Left renal pelvis (tissue), 4 donors: ENCODE measurements at places on chromosomes 2 and 18. TPM values are rescaled to one million over a fixed set of nuclear protein-coding genes. Genes with fewer than 3 reads are reported as not detected.

Gene RRM2
- 58.4 TPM for polyA plus RNA-seq

Gene IL37
- polyA plus RNA-seq: not detected

Gene ALLC
- polyA plus RNA-seq: not detected

Gene CNTNAP5
- polyA plus RNA-seq: 0.06 TPM

Gene SERPINB12
- polyA plus RNA-seq: not detected

Gene ACVR1C
- polyA plus RNA-seq: 0.17 TPM

Gene VIT
- 4.6 TPM for polyA plus RNA-seq

Gene DOK6
- polyA plus RNA-seq: 6.6 TPM

Gene ZSWIM2
- not detected for polyA plus RNA-seq

Gene FBXO36
- polyA plus RNA-seq: 6.7 TPM

Gene SKOR2
- not detected for polyA plus RNA-seq

Gene LOXHD1
- 0.56 TPM for polyA plus RNA-seq

Gene PTPRM
- 105 TPM for polyA plus RNA-seq
